Caki2 (cell line): ENCODE measurements at places on chromosomes 7 and 10. TPM values are rescaled to one million over a fixed set of nuclear protein-coding genes. Genes with fewer than 3 reads are reported as not detected.

Gene DYNC1I1
- total RNA-seq: 0.03 TPM in 1 of 2 replicates, not detected in the other

DNA sequence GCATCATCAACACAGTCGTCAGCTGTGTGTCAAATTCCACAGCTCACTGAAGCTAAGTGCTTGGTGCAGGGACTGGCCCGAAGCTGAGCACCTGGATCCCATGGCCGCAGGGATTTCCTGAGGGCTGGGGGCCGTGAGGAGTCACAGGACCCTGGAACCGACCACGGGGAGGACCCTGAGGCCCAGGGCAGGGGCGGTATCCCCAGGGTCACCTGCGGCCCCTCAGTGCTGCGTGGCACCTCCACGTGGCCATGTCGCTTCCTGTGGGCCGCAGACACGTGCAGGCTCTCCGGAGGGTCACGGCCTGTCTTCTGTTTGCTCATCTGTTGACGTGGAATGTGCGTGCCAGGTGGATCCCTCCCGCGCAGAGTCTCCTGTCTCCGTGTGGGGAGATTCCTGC, 53.4 kb downstream of the NKX6-2 start:
- no peak for DNase-seq

DNA sequence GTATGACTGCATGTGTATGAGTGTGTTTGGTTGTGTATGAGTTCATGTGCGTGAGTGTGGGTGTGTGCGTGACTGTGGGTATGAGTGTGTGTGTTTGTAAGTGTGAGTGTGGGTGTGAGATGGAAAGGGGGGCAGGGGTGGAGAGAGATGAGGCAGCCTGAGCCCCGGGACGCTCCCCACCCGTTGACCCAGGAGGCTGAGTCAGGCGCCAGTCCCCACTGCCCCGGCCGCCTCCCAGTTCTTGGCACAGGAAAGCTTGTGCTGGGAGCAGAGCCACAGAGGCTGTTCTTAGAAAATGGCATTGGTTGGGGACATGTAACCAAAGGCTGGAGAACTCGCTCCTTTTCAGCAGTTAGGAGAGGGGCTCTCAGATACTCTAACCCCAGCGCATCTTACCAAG, 27.8 kb upstream of the NUB1 start:
- no peak for DNase-seq

Gene AMZ1
- total RNA-seq: not detected in 2 replicates

DNA sequence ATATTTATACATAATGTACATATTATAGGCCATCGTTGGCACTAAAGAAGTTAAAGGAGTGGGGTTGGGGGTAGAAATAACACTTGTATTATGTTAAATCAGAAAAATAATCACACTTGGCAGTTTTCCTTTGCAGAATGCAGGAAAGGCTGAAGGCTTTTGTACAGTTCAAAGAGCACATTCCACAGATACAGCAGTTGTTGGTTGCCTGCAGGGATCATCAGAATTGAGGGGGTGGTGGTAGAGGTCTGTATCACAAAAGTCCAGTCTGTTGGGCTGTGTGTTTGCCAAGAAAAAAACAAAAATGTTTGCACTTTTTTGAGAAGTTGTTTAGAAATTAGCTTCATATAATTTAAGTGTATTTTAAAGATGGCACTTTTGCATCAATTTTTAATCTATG, 231.8 kb upstream of the FOXP2 start:
- no peak for DNase-seq

- DNase-seq: no peak
These were observed 25.9 kb downstream of the ELFN1 start for GRCh38 chr7:1695800-1696454.

Gene NUTM2E
- total RNA-seq: not detected in 2 replicates

Gene FAM204A
- 49.6 and 79.3 TPM in 2 replicates for total RNA-seq

GRCh38 chr10:77391605-77392235, 245.9 kb downstream of the KCNMA1 start:
- peak; percentile 81 for DNase-seq

- DNase-seq: peak; percentile 79
These were observed 47.1 kb downstream of the NXPH1 start for GRCh38 chr7:8480527-8480926.

- no peak for DNase-seq
These were observed 67.6 kb upstream of the FGFR2 start for GRCh38 chr10:121665809-121666208.

GRCh38 chr7:38451840-38452239, 178.4 kb upstream of the TARP start:
- peak; percentile 12 for DNase-seq

Gene OPTN
- total RNA-seq: 22.0 and 33.1 TPM in 2 replicates

DNA sequence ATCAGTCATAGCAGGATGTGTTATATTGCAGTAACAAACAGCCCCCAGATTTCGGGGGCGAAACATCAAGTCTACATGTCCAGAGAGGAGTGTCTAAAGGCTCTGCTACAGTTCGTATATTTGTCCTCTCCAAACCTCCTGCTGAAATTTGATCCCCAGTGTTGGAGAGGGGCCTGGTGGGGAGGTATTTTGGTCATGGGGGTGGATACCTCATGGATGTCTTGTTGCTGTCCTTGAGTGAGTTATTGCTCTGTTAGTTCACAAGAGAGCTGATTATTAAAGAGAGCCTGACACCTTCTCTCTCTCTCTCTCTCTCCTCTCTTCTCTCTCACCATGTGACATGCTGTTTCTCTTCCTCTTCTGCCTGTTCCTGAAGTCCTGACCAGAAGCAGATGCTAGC, 343.7 kb downstream of the TCERG1L start:
- no peak for DNase-seq

- DNase-seq: peak; percentile 44
These were observed 22.3 kb upstream of the ARHGAP22 start for GRCh38 chr10:48626986-48627731.

GRCh38 chr7:50534690-50535290, 30.4 kb downstream of the DDC start:
- peak; percentile 98 for DNase-seq

DNA sequence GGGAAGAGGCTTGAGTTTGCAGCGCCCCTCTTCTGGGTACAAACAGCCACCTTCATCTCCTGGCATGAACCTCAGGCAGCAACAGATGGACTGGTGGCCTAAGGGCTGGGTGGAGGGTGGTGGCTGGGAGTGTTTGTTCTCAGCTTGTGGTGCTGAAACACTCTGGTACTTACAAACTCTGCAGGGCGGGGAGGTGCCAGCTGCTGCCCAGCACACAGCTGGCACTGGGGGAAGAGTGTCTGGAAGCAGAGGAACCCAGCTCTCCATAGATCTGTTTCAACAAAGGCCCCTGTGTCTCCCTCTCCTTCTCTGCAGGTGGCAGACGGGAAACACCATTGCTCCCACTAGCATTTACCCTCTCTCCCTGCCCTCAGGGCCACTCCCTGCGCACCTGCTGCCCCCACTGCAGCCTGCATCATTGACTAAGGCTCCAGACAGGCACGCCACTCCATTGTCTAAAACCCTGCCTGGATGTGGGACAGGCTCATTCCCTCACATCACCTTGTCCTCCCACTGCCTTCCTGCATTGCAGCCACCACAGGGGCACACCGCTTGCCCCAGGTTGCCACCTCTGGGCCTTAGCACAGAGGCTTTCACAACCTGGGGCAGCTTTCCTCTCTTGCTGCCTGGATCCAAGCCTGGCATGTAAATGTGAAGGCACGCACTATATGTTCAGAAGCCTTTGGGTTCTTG, 6.5 kb downstream of the ARHGAP22 start:
- DNase-seq: no peak

Gene CAV1
- 141 and 160 TPM in 2 replicates for total RNA-seq

Gene ZNF804B
- not detected in 2 replicates for total RNA-seq
